ENCODE measurements at places on chromosomes 16 and 17.

GRCh38 chr17:60047046-60047445 lies 31.7 kb downstream of the HEATR6 start:
- DNase-seq = no peak

DNA sequence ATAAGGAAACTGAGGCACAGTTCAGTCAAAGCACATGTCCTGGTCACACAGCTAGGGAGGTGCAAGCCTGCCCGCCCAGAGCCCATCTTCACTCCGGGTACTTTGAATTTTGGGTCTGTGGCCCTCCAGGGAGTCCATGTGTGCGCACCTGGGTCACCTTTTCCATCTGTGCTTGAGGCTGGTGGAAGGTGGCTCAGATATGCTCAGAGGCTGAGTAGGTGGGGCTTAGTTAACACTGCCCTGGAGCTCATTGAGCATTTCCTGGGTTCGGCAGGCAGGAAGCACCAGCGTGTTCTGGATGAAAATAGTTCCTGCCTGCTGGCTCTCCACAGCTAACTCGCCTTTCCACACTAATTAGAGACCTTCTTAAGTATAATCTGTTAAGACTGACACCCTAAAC lies 19.2 kb downstream of the FAM234A start:
- DNase-seq = no peak

DNA sequence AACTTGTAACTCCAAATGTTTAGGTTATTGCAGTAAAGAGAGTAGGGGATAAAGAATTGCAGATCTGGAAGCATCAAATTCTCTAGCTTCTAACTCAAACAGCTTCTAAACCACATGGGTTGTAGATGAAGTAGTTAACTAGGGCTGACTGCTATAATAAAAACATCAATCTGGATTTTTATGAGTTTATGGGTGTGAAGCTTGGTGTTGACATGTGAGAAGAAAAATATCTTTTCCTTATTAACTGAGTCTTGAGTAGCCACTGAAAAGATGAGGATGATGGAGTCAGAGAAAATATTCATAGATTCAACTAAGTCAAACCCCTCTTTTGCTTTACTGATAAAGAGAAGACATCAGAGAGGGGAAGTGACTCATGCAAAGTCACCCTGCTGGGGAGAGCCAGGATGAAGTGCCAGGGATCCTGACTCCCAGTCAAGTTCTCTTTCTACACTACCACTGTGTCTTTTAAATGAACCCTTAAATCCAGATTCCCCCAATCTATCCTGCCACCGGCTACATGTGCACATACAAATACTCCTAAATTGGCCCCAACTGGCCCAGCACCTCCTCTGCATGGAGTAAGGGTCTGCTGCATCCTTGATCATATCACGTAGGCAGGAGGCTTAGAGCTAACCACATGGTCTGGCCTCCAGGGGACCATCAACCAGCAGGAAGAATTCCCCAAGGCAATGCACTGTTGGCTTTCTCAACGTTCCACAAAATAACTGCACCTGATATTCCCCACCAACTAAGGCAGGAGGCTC lies 264.0 kb upstream of the CCL2 start:
- no peak for DNase-seq

DNA sequence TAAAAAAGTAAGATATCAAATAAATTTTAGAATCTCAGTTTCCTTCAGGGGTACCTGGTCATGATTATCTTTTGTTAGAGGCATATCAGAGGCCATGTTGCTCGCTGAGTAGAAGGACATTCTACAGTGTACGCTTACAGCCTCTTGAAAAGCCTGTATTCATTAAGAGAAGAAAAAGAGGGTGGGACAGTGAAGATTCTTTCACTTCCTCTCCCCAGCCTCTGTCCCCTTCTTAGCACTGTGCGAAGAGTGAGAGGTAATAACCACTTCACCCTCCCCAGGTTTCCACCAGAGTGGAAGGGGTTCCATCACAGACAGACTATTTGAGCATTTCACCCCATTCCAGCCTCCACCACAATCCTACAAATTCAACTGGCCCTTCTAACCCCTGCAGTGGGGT lies 4.8 kb upstream of the LPO start:
- DNase-seq = peak; percentile 65

GRCh38 chr16:53257001-53257400 lies 177.3 kb upstream of the RBL2 start:
- no peak for DNase-seq

DNA sequence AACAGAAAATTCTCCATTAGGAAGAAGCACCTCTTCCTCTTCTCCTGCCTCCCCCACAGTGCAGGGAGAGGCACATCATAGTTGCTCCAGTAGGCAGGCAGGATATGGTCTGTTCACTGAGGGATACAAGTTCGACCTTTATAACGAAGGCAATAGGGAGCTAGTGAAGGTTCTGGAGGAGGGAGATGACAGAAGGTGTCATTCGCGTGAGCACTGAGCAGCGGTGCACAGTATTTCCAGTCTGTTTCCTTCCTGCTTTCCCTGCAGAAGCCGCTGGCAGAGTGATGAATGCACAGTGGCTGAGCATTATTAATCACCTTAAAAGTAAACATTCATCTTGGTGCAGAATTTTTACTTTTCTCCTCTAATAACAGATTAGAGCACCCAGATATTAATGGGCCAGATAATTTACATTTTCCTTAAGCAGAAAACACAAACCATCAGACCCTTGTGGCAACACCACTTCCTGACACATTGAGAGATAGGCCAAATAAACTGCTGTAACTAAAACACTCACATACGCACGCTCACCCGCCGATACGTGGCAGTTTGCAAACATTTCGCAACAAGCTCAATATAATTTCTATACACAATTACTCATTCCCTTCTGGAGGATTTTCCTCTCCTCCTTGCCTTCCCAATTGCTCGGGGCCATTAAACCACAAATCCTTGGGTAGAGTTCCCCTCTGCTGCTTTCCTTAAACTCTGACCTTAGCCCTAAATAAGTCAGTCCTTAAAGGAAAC lies 69.5 kb downstream of the AIPL1 start:
- no peak for DNase-seq

DNA sequence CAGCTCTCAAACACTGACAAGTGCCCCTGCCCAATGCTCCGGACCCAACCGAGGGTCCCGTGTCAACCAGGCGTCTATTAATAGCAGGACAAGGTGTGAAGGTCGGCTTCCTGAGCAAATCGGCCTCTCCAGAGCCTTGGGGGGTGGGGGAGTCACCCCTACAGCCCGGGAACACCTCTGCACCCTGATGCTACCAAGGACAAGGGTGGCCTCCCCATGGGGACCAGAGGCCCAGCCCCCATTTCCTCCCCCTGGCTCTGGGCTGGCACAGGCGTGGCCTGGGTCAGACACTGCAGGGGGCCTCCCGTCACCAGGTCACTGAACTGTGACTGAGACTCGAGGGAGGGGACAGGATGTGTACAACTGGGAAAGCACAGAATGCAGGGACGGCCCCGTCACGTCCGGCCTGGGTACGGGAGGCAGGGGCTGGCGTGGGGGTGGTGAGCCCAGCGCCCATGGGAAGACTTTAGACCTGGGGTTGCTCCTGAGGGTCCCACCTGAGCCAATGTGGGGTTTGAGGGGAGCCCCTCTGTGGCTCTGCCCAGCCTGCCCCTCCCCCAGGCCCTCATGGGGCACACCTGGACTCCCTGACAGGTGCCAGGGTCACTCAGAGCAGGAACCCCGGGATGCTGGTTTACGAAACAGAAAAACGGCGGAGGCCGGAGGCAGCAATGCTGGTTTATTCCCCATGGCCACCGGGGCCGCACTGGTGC lies 579 bp upstream of the CYBA start:
- DNase-seq = peak; percentile 87

GRCh38 chr16:66250686-66251431 lies 115.6 kb upstream of the CDH5 start:
- DNase-seq = no peak

- no peak for DNase-seq
Measured at GRCh38 chr17:42893359-42893758, 7.2 kb upstream of the G6PC1 start.

GRCh38 chr16:29852654-29853053 lies 10.4 kb downstream of the CDIPT start:
- DNase-seq = no peak

GRCh38 chr17:74992223-74992622 lies 4.8 kb downstream of the CDR2L start:
- no peak for DNase-seq

GRCh38 chr17:50767446-50767845 lies at the start of gene ANKRD40CL:
ANKRD40CL (minus strand) TSS chr17:50767518; CDS start chr17:50766913, 605 bp downstream.
- no peak for DNase-seq

- DNase-seq = no peak
Measured at GRCh38 chr17:9026741-9027140, 5.4 kb downstream of the NTN1 start.

DNA sequence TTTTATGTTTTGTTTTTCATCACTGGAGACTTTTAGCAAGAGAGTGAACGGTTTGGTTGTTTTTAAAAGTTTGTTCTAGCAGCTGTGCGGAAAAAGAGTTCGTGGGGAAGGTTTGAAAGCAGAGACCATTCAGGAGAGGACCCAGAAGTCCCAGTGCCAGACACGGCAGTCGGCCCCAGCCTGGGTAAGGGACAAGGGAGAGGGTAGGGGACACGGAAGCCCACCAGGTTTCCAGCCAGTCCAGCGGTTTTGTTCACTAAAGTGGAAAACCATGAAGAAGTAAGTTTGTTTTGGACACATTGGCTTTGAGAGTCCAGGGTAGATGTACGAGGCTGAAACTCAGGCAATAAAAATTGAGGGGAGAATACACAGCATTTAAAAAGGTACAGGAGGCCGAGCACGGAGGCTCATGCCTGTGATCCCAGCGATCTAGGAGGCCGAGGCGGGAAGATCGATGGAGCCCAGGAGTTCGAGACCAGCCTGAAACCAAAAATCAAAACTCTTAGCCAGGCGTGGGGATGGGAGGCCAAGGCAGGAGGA lies 56.8 kb upstream of the RPH3AL start:
- DNase-seq = no peak

- no peak for DNase-seq
Measured at GRCh38 chr16:49564496-49565229, 191.1 kb downstream of the C16orf78 start.

- DNase-seq = no peak
Measured at GRCh38 chr16:17331991-17332390, 138.8 kb downstream of the XYLT1 start.

GRCh38 chr16:75193730-75194444 lies 13.1 kb downstream of the CTRB2 start:
- no peak for DNase-seq

DNA sequence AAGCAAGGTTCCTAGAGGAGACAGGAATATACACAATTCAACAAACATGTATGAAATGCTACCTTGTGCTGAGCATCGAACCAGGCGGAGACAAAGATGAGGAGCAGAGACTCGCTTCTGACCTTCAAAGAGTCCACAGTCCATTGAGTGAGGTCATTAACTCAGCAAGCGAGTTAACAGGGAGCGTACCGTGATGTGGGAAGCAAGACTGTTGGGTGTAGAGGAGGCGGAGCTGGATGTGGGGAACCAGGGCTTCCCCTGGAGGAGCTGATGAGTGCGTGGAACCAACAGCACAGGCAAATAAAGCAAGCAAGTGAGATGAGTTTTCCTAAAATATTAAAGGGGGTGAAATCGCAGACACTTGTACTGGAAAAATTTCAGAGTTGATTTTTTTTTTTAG lies 65.0 kb downstream of the NXN start:
- no peak for DNase-seq

DNA sequence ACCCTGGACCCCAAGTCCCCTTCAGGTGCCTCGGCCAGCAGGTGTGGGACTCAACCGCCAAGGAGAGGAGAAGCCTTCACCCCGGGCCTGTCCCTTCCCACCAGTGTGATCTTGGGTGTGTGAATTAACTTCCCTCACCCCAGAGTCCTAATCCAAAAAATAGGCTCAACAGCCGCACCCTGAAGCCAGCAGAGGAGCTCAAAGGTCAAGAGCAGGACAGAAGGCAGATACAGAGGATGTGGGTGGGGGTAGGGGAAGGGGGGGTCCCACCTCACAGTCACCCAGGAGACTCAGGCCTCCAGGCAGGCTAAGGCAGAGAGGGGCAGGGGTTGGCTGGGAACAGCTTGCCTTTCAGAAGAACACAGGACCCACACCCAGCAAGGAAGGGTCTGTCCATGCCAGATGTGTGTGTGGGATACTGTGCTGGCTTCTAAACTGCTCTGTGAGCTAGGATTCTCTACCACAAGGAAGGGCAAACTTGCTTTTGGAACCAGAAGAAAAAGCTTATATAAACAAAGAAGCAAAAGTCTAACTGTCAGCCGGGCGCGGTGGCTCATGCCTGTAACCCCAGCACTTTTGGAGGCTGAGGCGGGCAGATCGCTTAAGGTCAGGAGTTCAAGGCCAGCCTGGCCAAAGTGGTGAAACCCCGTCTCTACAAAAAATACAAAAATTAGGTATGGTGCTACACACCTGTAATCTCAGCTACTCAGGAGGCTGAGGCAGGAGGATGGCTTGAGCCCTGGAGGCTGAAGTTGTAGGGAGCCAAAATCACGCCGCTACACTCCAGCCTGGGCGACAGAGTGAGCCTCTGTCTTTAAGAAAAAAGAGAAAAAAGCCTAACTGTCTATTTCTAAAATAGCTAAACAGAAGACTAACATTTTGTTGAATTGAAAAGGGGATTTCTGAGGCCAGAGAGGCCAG lies 4.6 kb downstream of the PIEZO1 start:
- DNase-seq = no peak

- no peak for DNase-seq
Measured at GRCh38 chr17:50594128-50594823, 33.8 kb downstream of the CACNA1G start.

DNA sequence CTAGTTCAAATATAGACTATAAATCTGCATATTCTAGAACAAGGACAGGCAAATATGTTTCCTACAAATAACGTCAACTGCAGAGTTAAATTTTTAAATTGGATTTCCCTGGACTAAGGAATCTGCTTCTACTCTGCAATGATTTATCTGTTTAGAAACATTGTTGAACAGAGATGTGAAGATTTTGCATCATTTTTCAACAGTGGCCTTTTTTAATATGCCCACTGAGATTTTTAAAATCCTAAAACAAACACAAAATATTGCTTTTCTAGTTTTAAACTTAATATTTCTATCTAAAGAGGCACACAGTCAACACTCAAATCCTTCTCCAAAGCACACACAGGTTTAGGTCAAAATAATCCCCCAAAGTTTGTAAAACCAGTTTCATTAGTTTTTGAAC lies 23.7 kb upstream of the PMP22 start:
- no peak for DNase-seq

GRCh38 chr17:40538019-40538935 lies 27.0 kb downstream of the CCR7 start:
- no peak for DNase-seq

DNA sequence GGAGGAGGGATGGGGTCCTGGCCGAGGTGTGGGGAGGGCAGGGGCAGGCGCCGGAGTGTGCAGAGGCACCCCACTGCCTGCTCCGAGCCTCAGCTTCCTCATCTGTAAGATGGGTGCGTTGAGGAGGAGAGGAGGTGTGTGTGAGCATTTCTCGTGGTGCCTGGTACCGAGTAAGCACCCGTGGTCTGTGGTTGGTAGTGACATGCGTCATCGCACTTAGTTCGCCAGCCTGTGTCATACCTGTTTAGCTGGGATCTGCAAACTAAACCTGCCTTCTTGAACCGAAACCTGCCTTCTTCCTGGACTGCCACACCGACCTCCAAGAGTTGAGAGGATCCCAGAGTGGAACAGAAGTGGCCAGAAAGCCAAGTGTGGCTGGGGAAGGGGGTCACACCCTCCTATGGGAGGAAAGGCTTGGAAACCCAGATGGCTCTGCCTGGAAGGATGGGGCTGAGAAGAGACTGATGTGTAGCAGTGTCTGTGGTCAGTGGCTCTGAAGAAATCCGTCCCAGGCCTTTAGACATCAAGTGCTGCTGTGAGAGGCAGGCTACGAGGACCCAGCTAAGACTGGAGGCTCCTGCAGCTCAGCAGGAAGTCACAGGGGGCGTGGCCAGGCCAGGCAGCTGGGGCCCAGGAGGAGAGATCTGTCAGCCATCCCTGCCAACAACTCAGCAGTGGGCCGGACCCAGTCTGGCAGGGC lies 162.6 kb upstream of the PLCG2 start:
- peak; percentile 82 for DNase-seq

All from germinal center (tissue), 1 donor.